ENCODE measurements at places on chromosomes 5 and 9.
A peak's percentile ranks its signal among the peaks of the same experiment; 100 is the strongest.

DNA sequence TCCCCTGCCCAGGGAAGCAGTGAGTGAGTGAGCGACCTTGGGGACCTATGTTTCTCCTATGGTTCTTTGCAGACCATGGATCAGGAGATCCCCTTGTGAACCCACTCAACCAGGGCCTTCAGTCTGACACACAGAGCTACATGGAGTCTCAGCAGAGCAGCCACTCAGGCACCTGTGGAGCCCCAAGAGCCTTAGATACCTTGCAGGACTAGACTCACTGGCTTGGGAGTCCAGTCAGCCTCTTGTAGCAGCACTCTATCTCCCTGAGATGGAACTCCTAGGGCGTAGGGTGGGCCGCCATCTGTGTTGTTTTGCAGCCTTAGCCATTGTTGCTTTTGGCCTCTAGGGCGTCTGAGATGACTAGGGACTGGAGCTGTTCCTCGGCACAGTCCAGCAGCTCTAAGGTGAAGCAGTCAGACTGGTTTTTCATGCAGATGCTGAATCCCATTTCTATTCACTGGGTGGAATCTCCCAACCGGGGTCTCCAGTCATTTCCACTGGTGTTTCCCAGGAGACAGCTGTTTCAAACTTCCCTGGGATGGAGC is 284.6 kb upstream of the RPS23 start:
- DNase-seq: no peak

- DNase-seq: no peak
Measured at GRCh38 chr5:33381243-33381642, 59.5 kb upstream of the TARS1 start.

GRCh38 chr5:134446938-134447337 is 35.3 kb upstream of the CDKN2AIPNL start:
- DNase-seq: no peak

GRCh38 chr5:94998670-94999069 is 286.2 kb downstream of the MCTP1 start:
- DNase-seq: no peak

DNA sequence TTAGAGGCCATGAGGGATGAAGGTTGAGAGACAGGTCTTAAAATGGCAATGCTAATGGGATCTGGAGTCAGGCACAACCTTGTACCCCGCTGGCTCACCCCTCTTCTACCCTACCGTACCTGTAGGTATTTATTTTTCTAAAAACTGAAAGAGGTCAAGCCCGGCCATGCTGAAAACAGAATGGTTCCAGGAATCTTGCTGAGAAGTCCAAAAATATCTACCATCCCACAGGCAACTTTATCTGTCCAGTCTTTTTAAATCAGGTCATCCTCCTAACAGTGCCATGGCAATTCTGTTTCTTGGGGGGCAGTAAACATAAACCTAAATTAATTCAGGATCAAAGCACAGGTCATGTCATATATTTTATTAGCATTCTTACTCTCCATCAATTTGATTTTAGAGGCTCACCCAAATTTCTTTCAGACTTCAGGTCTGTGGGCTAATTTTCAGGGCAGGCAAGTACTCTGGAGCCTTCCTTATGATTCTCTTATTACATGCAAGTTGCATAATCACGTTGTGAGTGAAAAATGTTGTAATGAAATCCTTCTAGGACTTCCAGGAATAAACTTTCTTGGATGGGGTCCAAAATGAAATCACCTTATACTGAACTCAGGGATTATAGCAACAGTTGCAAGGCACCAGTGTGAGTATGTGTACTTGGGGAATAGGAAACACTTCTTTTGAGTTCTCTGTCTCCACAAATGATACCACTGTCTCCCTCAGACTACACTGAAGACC is 102.7 kb upstream of the NREP start:
- no peak for DNase-seq

DNA sequence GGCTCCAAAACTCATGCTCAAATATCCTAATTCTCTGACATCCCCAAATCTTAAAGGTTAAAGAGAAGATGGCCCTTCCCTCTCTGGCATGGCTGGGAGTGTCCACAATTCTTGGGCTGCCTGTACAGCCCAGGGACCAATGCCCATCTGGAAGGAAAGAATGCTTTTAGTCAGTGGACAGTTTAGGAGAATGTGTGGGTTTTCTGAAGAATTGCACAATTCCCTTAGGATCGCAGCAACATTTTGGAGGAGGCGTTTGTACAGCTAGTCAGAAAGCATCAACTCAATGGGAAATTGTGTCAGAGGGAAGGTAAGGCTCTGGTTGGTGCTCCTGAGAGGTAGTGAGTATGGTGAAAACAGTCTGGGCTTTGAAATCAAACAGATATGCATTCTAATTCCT is 15.0 kb downstream of the FAM193B start:
- no peak for DNase-seq

GRCh38 chr5:143775258-143775657 is 36.7 kb upstream of the HMHB1 start:
- DNase-seq: no peak

GRCh38 chr9:79581388-79581787 is 9.6 kb downstream of the TLE4 start:
- DNase-seq: no peak

DNA sequence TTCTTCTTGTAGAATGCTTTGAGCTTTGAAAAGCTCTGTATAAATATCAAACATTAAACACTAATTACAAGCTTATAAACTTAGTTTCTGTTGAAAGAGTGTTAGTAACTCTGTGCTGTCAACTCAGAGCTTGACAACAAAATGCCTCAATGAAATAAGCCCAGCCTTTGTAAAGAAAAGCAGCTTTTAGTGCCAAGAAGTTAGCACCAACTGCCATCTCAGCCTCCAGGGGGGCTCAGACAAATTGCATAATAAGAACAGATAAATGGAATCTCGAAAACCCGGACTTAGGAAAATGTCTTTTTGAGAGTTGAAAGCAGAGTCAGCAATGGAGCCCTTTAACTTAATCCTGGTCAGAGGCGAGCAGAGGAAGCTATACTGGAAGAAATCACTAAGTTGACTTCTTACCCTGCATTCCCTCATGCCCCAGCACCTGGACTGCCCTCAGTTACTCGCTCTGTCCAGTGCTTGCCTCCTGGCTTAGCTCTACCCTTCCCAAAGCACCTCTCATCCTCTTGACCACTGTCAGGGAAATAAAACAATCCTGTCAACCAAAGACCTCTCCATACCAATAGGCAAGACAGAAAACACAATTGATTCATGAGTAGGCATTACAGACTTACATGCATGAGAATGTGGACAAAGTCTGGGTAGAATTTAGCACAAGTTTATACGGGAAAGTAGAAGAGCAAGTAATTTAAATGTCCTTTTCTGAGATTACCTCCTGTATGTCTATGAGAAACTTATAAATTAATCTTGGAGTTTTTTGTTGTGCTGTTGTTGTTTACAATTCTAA is 352.7 kb downstream of the ZNF608 start:
- no peak for DNase-seq

DNA sequence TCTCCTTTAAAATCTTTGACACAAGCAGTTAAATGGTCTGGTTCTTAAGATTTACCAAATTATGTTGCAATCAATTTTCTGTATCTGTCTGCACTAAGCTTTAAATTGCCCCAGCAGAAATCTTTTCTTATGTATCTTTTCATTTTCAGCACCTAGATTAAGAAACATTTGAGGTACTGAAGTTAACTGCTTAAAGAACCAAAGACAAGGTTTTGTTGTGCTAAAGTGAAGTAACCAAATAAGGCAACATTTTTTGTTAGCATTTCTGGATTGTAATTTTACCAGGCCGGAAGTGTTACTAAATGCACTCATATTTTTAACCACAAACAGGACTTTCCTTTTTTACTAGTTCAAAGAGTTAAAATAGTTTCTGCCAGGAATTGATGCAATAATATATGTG is 24.1 kb upstream of the MTAP start:
- DNase-seq: no peak

- DNase-seq: no peak
Measured at GRCh38 chr9:4306066-4306776, 6.4 kb upstream of the GLIS3 start.

DNA sequence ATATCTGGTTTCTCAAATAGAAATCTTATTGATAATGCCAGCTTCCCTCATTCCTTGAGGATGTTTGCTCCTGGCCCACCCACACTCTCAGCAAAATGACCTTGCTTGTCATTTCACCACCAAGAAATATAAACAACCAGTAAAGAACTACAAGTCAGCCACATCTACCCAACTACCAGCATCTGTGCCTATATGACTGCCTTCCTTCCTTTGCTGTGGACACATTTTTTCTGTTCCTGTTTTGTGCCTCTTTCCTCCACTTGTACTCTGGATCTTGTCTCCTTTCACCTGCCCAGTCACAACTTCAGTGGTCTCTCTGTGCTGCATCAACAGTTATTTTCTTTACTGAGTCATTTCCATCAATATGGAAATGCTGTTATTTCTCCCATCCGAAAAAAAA is 20.3 kb downstream of the KIF2A start:
- no peak for DNase-seq

- DNase-seq: no peak
Measured at GRCh38 chr5:146779211-146779869, 99.2 kb downstream of the PPP2R2B start.

DNA sequence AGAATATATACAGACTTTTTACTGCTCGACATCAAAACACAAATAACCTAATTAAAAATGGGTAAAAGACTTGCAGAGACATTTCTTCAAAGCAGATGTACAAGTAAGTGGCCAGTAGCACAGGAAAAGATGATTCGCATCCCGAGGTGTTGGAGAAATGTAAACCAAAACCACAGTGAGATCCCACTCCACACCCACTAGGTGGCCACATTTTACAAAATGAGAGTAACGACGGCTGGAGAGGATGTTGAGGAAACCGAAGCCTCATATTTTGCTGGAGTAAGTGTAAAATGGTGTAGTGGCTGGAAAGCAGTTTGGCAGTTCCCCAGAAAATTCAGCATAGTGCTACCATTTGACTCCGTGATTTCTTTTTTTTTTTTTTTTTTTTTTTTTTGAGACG is 21.3 kb upstream of the GBGT1 start:
- DNase-seq: peak; percentile 36

DNA sequence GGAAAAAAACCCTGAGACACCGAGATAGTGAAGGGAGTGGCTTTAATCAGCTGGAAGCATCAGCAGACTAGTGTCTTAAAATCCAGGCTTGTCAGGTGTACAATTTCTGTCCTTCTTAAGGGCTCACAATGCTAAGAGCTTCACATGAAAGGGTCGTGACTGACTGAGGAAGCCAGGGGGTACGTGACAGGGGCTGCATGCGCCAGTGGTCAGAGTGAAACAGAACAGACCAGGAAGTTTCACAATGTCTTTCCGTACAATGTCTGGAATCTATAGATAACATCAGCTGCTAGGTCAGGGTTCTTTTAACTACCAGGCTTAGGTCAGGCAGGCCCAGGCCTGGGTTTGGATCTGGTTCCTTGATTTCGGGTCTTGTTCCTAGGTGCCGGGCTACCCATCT is 253.0 kb downstream of the CDH10 start:
- no peak for DNase-seq

DNA sequence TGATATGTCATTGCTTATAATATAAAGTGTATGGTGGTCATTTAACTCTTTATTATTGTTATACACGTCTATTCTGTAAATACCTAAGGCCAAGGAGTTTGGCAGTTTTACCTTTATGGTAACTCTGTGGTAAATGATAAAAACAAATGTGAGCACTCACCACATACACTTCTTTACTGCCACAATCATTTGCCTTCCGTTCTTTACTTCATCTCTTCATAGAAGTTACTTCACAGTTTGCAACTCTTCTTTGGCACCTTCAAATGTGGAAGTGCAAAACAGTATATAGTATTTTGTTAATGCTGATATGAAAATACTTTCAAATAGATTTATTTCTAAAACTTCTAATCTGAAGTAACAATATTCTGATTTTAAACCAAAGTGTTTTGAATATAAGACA is 4.4 kb upstream of the MEF2C start:
- DNase-seq: no peak

GRCh38 chr5:140312067-140312790 is 9.3 kb upstream of the PFDN1 start:
- DNase-seq: no peak

DNA sequence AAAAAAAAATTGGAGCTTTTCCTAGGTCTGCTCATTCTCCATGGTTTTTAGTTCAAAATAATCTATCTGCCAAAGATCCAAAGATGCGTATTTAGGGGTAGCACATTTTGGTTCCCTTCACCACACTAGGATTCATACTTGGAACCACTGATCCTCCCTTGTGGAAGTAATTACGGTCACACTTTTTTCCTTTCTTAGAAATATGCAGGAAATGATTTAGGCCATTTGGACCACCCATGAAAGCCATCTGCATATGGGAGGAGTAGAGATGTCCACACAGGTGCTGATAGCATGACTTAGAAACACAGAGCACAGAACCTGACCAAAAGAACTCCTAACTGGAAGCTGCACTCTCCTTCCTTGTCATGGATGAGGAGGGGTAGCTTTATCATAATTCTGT is 105.9 kb upstream of the RAI14 start:
- no peak for DNase-seq

GRCh38 chr5:163880302-163880701 is 374.9 kb downstream of the MAT2B start:
- no peak for DNase-seq

GRCh38 chr9:74556685-74557084 is 59.5 kb downstream of the RORB start:
- no peak for DNase-seq

- no peak for DNase-seq
Measured at GRCh38 chr9:27408001-27408400, 111.1 kb upstream of the EQTN start.

DNA sequence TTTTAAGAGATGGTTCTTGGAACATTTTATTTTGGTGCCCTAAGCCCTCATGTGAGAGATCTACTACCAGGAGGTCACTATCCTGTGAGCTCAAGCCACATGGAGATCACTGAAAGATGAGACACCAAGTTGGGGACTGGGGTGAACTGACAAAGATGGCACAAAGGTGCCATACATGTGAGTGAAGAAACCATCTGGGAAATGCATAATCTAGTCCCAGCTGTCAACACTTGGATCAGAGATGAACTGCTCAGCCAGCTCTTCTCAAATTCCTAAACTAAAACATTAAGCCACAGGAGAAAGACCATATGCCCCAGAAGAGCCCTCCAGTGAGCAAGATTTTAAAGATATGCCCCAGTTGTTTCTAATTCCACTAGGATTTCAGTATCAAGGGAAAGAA is 22.2 kb upstream of the MYOT start:
- no peak for DNase-seq

GRCh38 chr5:88868468-88869068 is 14.4 kb downstream of the MEF2C start:
- DNase-seq: no peak

DNA sequence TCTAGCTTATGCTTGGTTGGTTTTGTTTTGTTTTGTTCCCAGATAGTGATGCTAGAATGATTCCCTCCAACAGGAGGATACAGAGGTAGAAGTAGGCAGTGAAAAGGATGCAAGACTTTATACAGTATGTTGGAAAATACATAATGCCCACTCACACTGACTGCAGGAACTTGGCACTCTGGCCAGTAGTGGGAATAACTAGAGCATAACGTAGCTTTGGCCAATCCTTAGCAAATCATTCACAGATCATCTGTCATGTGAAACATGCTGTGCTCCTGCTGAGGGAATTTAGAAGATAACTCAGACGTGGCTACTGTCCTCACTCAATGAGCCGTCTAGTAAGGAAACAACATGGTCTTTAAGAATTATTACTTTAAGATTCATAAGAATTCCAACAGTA is 13.5 kb downstream of the CFAP90 start:
- no peak for DNase-seq

All from naive thymus-derived CD4-positive, alpha-beta T cell (primary cell).